ENCODE measurements at places on chromosomes 3 and 15. TPM values are rescaled to one million over a fixed set of nuclear protein-coding genes. Genes with fewer than 3 reads are reported as not detected.

DNA sequence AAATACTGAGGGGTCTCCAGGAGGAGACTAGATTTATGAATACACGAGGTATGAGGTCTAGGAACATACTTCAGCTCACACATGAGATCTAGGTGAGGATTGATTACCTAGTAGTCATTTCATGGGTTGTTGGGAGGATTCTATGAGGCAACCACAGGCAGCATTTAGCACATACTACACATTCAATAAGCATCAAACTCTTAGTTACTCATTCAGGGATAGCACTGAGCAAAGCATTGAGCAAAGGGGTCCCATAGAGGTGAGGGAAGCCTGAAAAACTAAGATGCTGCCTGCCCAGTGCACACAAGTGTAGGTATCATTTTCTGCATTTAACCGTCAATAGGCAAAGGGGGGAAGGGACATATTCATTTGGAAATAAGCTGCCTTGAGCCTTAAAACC is 4.5 kb downstream of the CCR5 start:
- H3K4me1 ChIP-seq, result peaks cover 3% of the 10 kb centered on the region
- H3K27me3 ChIP-seq, result no peaks in the 10 kb centered on the region
- no peak overlapping the region for H3K27ac ChIP-seq
- H3K36me3 ChIP-seq, result no peaks in the 10 kb centered on the region
- no peak for DNase-seq

- peaks cover 11% of the 10 kb centered on the region for H3K4me1 ChIP-seq
- peak overlapping the region; percentile 58 for H3K4me3 ChIP-seq
- no peaks in the 10 kb centered on the region for H3K36me3 ChIP-seq
- no peak for DNase-seq
- H3K27me3 ChIP-seq, result peaks cover 4% of the 10 kb centered on the region
These were observed 530 bp upstream of the PCOLCE2 start for GRCh38 chr3:142889212-142890014.

DNA sequence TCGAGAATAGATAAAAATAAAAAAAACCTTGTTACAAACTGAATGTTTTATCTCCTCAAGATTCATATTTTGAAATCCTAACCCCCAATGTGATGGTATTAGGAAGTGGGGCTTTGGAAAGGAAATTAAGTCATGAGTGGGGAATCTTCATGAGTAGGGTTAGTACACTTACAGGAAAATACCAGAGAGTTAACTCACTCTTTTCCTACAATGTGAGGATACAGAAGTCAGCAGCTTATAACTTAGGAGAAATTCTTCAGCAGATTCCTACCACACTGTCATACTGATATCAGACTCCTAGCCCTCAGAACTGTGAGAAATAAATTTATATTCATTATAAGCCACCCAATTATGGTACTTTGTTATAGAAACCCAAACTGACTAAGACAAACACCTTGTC is 453.1 kb downstream of the GBE1 start:
- no peaks in the 10 kb centered on the region for H3K4me1 ChIP-seq
- no peak overlapping the region for H3K27ac ChIP-seq
- H3K36me3 ChIP-seq, result no peaks in the 10 kb centered on the region
- DNase-seq, result no peak
- H3K4me3 ChIP-seq, result no peak overlapping the region

GRCh38 chr15:65361708-65362459 is 15.9 kb downstream of the IGDCC3 start:
- H3K36me3 ChIP-seq, result peaks cover 33% of the 10 kb centered on the region
- peaks cover 32% of the 10 kb centered on the region for H3K4me1 ChIP-seq
- H3K27me3 ChIP-seq, result no peaks in the 10 kb centered on the region
- H3K27ac ChIP-seq, result no peak overlapping the region
- peak; percentile 31 for DNase-seq
- H3K4me3 ChIP-seq, result no peak overlapping the region

- H3K27ac ChIP-seq, result no peak overlapping the region
- no peak for DNase-seq
- H3K27me3 ChIP-seq, result no peaks in the 10 kb centered on the region
- peaks cover 7% of the 10 kb centered on the region for H3K4me1 ChIP-seq
These were observed 7.4 kb downstream of the PRSS50 start for GRCh38 chr3:46710229-46710628.

DNA sequence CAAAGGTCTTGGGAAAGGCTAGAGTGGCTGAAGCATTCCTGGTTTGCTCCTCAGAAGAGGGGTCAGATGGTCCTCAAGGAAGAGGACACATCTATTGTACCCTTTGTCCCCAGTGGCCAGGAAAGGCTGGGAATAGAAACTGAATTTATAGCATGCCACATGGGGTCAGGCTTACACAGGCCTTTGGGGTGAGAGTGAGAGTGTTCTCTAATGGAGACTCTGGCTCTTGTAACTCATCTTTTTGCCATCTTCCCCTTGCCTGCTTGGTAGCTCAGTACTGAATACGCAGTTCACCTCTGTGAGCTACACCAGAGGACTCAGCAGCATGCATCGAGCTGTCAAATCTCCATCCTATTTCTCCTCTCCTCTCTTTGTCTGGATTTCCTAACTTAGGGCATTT is 87.5 kb downstream of the ATP2B2 start:
- no peak overlapping the region for H3K27ac ChIP-seq
- peaks cover 31% of the 10 kb centered on the region for H3K36me3 ChIP-seq

DNA sequence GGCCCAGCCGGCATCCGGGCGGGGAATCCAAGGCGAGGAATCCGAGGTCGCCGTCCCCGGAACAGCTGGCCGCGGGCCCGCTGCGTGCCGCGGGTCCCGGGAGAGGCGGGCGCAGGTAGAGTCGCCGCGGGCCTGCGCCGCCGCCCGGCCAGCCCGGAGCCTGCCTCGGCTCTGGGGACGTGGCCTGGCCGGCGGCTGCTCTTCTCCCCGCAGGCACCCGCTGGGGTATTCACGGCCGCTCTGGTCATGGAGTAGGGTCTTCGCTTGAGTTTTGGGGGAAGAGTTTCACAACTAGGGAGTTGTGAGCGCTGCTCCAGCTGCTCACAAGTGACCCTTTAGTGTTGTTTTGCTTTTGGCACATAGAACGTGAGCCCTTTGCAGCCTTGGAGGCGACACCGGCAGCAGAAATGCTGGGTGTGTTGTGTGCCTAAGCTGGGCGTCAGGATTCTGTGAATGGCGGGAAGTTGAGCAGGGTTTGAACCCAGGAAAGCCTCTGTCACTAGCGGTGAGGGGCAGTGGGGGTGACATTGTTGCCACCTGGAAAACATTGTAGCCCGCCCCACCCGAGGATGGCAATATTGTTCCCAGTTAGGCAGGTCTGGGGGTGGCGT is 4.0 kb downstream of the TRIM71 start:
- H3K36me3 ChIP-seq, result no peaks in the 10 kb centered on the region
- H3K4me1 ChIP-seq, result peaks cover 31% of the 10 kb centered on the region
- no peak overlapping the region for H3K27ac ChIP-seq
- H3K27me3 ChIP-seq, result peaks cover 49% of the 10 kb centered on the region

GRCh38 chr3:123590685-123591450 is 6.0 kb upstream of the HACD2 start:
- H3K4me1 ChIP-seq, result no peaks in the 10 kb centered on the region
- no peak overlapping the region for H3K27ac ChIP-seq
- no peaks in the 10 kb centered on the region for H3K27me3 ChIP-seq
- no peak overlapping the region for H3K4me3 ChIP-seq

- no peaks in the 10 kb centered on the region for H3K27me3 ChIP-seq
- DNase-seq, result no peak
- no peak overlapping the region for H3K27ac ChIP-seq
- no peak overlapping the region for H3K4me3 ChIP-seq
- H3K4me1 ChIP-seq, result no peaks in the 10 kb centered on the region
These were observed 57.0 kb upstream of the THRB start for GRCh38 chr3:24551626-24552025.

DNA sequence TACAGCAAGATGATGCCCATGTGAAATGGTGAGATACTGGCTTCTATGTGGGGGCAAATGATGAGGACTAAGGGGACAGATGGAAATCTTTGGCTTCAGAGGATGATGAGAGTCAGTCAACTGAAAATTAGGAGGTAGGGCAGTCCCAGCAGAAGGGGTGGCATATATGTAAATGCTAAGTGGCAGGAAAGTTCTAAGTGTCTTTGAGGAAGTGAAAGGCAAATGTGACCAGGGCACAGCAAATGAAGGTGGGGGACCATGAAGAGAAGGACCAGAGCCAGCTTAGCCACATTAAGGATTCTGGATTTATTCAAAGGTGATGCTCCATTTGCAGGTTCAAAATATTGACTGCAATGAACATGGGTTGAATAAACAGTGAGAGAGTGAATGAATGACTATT is 29.2 kb upstream of the LIMD1 start:
- no peak for DNase-seq
- no peak overlapping the region for H3K27ac ChIP-seq
- H3K4me3 ChIP-seq, result no peak overlapping the region
- H3K27me3 ChIP-seq, result no peaks in the 10 kb centered on the region

DNA sequence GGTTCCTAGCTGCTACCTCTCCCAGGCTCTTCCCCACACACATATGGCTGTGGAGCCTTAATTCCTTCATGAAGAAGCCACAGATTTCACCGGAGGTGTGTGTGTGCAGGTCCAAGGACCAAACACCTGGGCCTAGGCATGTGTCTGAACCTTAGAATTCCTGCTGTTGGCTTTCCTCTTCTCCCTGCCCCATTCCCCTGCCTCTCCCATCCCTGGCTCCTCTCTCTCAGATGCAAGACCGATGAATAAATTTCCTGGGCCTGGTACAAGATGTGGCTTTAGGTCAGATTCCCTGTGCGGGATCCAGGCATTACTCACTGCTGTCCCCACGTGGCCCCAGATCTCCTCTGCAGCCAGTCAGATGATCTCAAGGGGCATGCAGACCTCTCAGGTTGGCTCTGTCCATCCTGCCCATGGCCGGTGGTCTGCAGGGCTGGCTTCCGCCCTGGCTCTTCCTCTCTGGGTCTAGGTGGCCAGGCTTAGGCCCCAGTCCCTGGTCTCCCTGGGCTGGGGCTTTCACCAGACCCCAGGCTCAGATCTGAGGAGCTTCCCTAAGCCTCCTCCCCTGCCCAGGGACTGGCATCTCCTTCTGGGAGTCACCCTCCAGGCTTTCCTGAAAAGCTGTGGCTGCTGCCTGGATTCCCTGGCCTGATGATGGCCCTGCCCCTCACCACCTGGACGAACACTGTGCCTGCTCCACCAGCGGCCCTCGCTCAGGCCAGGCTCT is 20.5 kb downstream of the CCR9 start:
- H3K36me3 ChIP-seq, result no peaks in the 10 kb centered on the region
- DNase-seq, result no peak
- no peak overlapping the region for H3K27ac ChIP-seq
- H3K4me1 ChIP-seq, result no peaks in the 10 kb centered on the region
- no peak overlapping the region for H3K4me3 ChIP-seq

DNA sequence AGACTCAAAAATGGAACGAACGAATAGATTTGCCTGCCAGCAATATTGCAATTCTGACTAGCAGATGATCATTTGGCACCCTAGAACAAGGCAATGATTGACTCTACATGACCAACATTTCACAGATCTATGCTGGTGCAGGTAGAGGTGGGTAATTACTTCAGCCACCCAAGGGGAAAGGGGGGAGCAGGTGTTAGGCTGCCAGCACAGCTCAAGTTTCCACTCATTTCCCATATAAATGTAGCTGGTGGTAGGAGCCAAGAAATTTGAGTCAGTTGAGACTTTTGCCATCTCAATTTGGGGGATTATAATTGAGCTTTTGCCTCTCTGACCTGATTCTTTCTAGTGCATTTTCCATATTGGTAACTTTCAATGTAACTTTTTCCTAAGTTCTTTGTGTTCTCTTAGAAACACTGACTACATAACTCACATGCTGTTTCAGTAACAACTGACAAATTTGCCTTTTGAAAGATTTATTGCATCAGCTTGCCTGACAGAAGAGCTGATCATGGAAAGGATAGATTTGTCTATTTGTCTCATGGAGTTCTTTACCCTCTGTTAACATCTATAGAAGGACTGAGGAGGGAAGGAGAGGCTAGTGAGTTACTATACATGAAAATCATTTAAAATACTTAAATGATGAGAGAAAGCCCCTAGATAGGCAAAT is 902.5 kb downstream of the ZPLD1 start:
- H3K36me3 ChIP-seq, result no peaks in the 10 kb centered on the region
- peak; percentile 26 for DNase-seq
- H3K4me3 ChIP-seq, result no peak overlapping the region
- H3K27me3 ChIP-seq, result no peaks in the 10 kb centered on the region
- no peaks in the 10 kb centered on the region for H3K4me1 ChIP-seq
- no peak overlapping the region for H3K27ac ChIP-seq

SPTBN5 gene
- 4.2 TPM for polyA plus RNA-seq

EPHB3 gene
- polyA plus RNA-seq, result 25.6 TPM

LPCAT4 gene
- 155 TPM for polyA plus RNA-seq

CPNE9 gene
- polyA plus RNA-seq, result 5.3 TPM

EFCC1 gene
- 5.2 TPM for polyA plus RNA-seq

SHF gene
- polyA plus RNA-seq, result 60.1 TPM

C3orf20 gene
- polyA plus RNA-seq, result 0.12 TPM
